ENCODE measurements at places on chromosomes 2 and 18. TPM values are rescaled to one million over a fixed set of nuclear protein-coding genes. Genes with fewer than 3 reads are reported as not detected.

REL gene
- 6.2 TPM for total RNA-seq

SATB2 gene
- 23.0 TPM for total RNA-seq

ZNF396 gene
- 1.2 TPM for total RNA-seq

POTEE gene
- 1.2 TPM for total RNA-seq

CYTIP gene
- total RNA-seq, result 0.09 TPM

TCF23 gene
- not detected for total RNA-seq

ESPNL gene
- 0.17 TPM for total RNA-seq

IL1F10 gene
- not detected for total RNA-seq

TEX44 gene
- total RNA-seq, result not detected

CD226 gene
- total RNA-seq, result 0.04 TPM

M1AP gene
- total RNA-seq, result 7.6 TPM

BBS5 gene
- total RNA-seq, result 0.83 TPM

HJURP gene
- 49.7 TPM for total RNA-seq

MPP4 gene
- not detected for total RNA-seq

LYPD1 gene
- total RNA-seq, result 10.6 TPM

MOGAT1 gene
- total RNA-seq, result not detected

SRD5A2 gene
- total RNA-seq, result not detected

EMILIN2 gene
- total RNA-seq, result 21.3 TPM

CFAP210 gene
- 0.33 TPM for total RNA-seq

CFAP65 gene
- total RNA-seq, result 0.18 TPM

MARCHF4 gene
- total RNA-seq, result 0.26 TPM

HOXD10 gene
- total RNA-seq, result not detected

SIX3 gene
- 0.55 TPM for total RNA-seq

SANBR gene
- total RNA-seq, result 8.9 TPM

IL1RL1 gene
- not detected for total RNA-seq

NCKAP5 gene
- total RNA-seq, result 0.26 TPM

NYAP2 gene
- total RNA-seq, result not detected
